NB4 (cell line): ENCODE measurements at places on chromosomes 11 and 22.

DNA sequence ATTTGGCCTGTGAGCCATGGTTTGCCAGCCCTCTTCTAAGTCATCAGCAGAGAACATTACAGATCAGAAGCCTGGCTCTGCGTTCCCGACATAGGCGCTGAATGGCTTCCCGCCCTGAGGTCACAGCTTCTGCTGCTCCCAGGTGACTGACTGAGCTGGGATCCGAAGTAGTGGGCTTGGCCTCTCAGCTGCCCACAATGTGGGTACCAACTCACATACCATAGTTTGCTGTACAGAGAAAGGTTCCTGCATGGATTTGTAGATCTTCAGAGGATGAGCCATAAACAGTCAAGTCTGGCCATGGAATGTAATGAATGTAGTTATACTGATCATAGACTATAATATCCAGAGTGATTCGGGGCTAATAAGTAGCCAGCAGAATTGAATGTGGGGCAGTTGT, 42.6 kb downstream of the TEAD1 start:
- no peak for DNase-seq

- DNase-seq, result no peak
Measured at GRCh38 chr11:112156153-112156955, 7.5 kb downstream of the IL18 start.

- DNase-seq, result no peak
Measured at GRCh38 chr11:41982975-41983374, 523.5 kb upstream of the LRRC4C start.

GRCh38 chr11:61555051-61555969, 25.6 kb downstream of the SYT7 start:
- peak; percentile 26 for DNase-seq

- DNase-seq, result peak; percentile 100
Measured at GRCh38 chr11:68010090-68011041, at the start of gene ALDH3B1. Gene ALDH3B1, plus strand, starts transcription at chr11:68010327. Its CDS starts 4,971 bp downstream, at chr11:68015298.

GRCh38 chr22:39721206-39722031, 150.9 kb downstream of the CACNA1I start:
- no peak for DNase-seq

DNA sequence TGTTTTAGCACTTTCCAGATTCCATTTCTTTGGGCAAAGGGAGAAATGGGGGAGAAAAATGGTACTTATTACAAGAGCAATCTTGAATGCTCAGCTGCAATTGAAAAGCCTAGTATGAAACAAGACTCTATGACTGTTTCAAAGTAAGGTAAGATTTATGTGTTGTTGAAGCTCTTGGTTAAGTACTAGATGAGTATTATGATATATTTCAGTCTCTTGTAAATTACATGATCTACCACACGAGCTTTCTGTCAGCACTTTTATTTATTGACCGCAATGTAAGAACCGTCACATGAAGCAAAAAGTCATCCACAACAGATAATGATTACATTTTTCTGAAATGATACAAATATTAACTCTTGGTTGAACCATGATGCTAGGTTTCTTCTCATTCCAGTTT, 906.7 kb upstream of the CHORDC1 start:
- DNase-seq, result no peak

GRCh38 chr11:2561696-2562581, 117.1 kb downstream of the KCNQ1 start:
- DNase-seq, result no peak

DNA sequence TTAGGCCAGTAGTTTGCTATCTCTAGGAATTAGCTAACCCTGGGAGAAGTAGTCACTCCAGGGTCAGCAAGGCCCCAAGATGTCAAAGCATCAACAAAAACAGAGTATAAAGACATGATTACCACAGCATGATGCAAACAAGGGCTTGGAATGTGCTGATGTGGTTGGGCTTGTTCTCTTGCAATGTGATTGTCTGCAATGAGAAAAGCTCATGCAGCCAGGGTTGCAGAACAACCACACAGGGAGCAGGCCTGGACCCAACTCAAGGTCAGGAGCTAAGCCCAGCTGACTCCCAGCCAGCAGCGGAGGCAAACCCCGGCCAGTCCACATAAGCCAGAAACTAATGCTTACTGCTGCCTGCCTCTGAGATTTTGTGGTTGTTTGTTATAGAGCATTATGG, 132.4 kb upstream of the ZC3H12C start:
- DNase-seq, result no peak

DNA sequence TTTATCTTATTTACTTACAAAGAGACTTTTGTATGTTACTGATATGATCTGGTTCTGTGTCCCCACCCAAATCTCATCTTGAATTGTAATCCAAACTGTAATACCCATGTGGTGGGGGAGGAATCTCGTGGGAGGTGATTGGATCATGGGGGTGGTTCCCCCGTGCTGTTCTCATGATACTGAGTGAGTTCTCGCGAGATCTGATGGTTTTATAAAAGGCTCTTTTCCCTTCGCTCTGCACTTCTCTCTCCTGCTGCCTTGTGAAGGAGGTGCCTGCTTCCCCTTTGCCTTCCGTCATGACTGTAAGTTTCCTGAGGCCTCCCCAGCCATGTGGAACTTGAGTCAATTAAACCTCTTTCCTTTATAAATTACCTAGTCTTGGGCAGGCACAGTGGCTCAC, 42.4 kb upstream of the WNT7B start:
- no peak for DNase-seq

GRCh38 chr11:32448232-32448631, 12.9 kb upstream of the WT1 start:
- DNase-seq, result peak; percentile 73

DNA sequence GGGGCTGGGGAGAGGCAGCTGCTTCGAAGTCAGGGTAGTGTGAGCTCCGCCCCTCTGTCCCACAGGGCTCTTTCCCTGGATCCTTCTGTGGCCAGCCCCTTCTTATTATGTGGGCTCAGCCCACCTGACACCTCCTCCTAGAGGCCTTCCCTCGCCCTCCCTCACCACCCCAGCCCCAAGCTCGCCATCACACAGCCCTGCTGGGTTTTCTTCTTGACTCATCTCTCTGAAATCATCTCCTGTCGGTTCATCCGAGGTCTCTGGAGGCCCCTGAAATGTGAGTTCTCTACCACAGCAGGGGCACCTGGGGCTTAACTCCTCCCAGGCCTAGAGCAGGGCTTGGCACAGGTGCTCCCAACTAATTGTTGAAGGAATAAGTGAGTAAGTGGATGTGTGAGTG, 65.2 kb downstream of the CACNA1I start:
- no peak for DNase-seq

GRCh38 chr11:69508974-69509373, 27.5 kb downstream of the LINC01488 start:
- peak; percentile 55 for DNase-seq

DNA sequence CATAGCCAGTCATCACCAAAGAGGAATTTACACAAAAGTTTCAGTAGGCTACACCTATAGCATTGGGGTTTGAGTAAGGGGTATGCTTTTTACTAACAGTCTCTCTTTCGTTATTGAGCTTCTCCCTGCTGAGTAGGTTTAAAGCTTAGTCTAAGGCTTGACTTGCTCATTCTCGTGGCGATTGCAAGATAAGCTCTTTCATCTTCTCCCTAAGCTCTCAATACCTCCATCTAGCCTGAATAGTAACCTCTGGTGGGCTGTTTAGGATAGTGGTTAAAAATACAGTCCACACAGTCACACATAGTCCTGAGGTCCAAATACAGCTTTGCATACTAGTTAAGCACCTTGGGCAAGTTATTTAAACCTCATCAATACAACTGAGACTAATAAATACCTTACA, 65.6 kb downstream of the IMMP1L start:
- no peak for DNase-seq

DNA sequence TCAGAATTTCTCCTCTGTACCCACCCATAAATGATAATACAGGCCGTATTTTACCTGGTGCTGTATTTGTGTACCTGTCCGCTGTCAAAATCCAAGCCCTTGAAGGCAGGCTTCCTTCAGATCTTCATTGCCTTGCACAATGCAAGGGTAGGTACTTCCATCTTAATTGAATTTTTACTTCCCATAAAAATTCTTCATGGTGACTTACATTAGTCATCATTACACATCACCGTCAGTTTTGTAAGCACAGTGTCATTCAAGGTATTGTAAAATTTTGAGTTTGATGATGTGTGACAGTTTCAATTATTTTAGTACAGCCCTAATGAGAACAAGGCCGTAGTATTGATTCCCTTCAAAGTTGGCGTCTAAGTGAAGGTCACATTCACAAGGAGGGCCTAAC, 770 bp upstream of the TSG101 start:
- peak; percentile 64 for DNase-seq
